ENCODE measurements at places on chromosomes 5 and 9. TPM values are rescaled to one million over a fixed set of nuclear protein-coding genes. Genes with fewer than 3 reads are reported as not detected.

- no peaks in the 10 kb centered on the region for H3K27me3 ChIP-seq
- no peak overlapping the region for H3K4me3 ChIP-seq
- H3K36me3 ChIP-seq: no peaks in the 10 kb centered on the region
- H3K27ac ChIP-seq: no peak overlapping the region
- H3K4me1 ChIP-seq: no peaks in the 10 kb centered on the region
Observed at GRCh38 chr9:37300620-37301019, 121.9 kb upstream of the GRHPR start.

HSD17B3 gene
- not detected for total RNA-seq

CCNJL gene
- 5.5 TPM for total RNA-seq

- no peaks in the 10 kb centered on the region for H3K27me3 ChIP-seq
- no peak overlapping the region for H3K27ac ChIP-seq
- no peak overlapping the region for H3K4me3 ChIP-seq
- peak; percentile 66 for DNase-seq
- H3K36me3 ChIP-seq: no peaks in the 10 kb centered on the region
- H3K4me1 ChIP-seq: peaks cover 26% of the 10 kb centered on the region
Observed at GRCh38 chr9:92138157-92138959, 23.1 kb upstream of the SPTLC1 start.

CATSPER3 gene
- 0.39 TPM for total RNA-seq

DNAJA1 gene
- total RNA-seq: 64.4 TPM

Data from right atrium auricular region (tissue), 2 donors.